ENCODE measurements at places on chromosomes 3 and 15.

- no peak for DNase-seq
Measured at GRCh38 chr15:29934251-29934650, 112.0 kb upstream of the TJP1 start.

GRCh38 chr3:130258532-130258952 lies 86.9 kb upstream of the COL6A5 start:
- no peak for DNase-seq

DNA sequence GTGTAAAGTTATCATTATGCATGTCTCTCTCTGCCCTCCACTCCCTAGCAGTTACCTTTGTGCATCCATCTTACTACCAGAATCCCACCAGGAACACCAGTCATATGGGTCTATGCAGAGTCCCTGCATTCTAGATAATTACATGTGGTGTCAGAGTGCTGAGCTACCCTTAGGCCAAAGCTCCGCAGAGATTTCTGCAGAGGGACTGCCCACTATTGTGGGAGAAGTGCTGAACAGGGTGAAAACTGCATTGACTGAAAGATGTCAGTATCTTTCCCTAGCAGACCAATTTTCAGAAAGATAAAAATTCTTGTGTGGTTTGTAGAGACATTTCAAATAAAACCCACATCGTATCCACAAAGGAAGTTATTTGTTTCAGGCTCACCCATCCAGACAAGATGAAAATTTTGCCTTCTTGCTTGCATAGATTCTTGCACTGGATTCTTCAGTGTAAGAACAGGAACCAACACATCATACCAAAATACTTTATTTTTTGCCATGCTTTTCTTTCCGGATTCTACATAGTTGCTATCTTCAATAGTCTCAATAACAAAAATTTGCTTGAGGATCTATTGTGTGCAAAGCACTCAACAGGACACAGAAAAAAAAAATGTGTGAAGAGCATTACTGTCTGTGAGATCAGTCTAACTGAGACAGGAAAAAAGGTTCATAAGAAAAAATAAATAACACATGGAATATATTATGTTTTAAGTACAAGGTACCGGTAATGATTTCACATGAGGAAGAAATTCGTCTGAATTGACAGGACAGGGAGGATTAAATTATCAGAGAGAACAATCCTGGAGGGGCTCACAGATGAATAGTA lies 32.0 kb upstream of the CCDC80 start:
- no peak for DNase-seq

GRCh38 chr15:65081758-65082157 lies 5.2 kb downstream of the KBTBD13 start:
- DNase-seq: no peak

GRCh38 chr3:62143843-62144450 lies 229.4 kb downstream of the FEZF2 start:
- no peak for DNase-seq

GRCh38 chr3:180416111-180416594 lies 185.8 kb upstream of the TTC14 start:
- DNase-seq: no peak

- no peak for DNase-seq
Measured at GRCh38 chr3:134477002-134477401, 8.8 kb downstream of the ANAPC13 start.

- peak; percentile 72 for DNase-seq
Measured at GRCh38 chr3:19934098-19934566, at the start of gene EFHB. EFHB (minus strand) TSS chr3:19934217; CDS start chr3:19934018, 199 bp downstream.

DNA sequence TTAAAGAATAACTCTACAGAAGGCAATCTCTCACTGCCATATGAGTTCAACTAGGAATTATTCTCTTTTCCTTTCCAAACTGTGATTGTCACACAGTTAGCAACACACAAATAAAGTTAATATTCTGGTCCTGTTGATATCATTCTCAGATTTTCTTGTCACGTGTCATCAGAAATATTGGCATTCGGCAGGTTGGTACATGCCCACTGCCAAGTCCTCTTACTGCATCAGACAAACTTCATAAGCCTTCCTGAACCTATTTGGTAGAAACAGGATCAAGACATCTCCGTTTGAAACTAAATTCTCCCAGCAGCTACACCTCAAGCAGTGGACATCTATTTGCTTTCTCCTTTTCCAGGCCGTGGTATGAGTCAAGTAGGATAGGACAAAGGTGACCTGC lies 177.9 kb upstream of the SOX2 start:
- DNase-seq: no peak

DNA sequence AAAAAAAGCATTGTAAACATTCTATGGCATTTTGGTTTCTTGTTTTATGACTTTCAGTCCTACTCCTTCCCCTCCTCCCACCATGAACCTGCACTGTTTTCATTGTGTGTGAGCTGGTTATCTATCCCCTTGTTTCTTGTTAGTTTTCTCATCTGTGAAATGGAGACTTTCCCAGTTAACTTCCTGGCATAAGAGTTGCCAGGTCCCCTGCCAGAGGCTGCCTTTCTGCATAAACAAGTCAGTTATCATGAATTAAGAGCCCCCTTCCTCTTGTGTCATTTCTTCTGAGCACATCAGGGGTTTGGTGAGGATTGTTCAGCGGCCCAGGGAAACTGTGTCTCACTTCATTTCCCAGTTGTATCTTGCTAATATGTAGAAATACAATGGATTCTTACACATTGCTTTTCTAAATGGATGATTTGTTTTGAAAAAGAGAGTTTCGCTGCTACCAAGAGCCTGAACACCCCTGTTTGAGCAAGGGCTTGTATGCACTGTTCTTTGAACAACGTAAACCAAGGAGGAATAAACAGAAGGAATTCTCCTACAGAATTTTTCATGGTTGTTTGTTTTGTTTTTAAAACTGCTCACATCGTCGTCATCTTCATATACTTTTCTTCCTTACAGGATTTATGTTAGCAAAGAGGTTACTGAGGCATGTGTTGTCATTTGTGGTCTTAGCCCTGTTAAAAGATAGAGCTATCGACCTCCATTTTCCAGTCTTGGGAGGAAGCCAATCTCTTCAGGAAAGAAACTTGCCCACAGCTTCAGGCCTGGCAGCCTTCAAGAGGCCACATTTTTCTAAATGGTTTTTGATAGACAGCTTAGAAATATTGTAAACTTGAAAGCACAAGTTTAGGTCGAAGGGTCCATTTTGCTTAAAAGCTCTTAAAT lies 144.6 kb upstream of the IL12A start:
- DNase-seq: no peak

GRCh38 chr3:194470615-194471014 lies 16.2 kb downstream of the ATP13A3 start:
- DNase-seq: no peak

- no peak for DNase-seq
Measured at GRCh38 chr15:75329571-75329970, 6.3 kb upstream of the COMMD4 start.

GRCh38 chr3:188269040-188269439 lies 115.1 kb downstream of the LPP start:
- DNase-seq: no peak

GRCh38 chr3:8538913-8539312 lies 37.3 kb downstream of the LMCD1 start:
- no peak for DNase-seq

DNA sequence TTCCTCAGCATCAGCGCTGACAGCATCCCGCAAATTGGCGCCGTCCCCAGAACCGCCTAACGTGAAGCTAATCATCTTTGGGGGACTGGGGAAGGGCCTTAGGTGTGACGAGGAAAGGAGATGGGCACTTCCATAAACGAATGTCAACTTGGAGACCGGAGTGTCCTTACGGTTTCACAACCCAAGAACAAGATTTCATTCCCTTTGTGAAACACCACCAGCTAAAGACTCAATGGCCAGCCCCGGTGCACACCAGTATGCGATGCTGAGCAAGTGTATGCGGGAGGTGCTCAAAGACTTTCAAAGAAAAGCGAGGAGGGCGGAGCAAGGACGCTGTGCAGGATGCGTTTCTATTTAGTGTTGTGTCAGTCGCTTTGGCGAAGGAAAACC lies 759 bp upstream of the TTBK2 start:
- DNase-seq: peak; percentile 27

- DNase-seq: no peak
Measured at GRCh38 chr3:31412832-31413231, 119.9 kb upstream of the STT3B start.

- DNase-seq: no peak
Measured at GRCh38 chr3:78420611-78421010, 1347.2 kb downstream of the ROBO1 start.

DNA sequence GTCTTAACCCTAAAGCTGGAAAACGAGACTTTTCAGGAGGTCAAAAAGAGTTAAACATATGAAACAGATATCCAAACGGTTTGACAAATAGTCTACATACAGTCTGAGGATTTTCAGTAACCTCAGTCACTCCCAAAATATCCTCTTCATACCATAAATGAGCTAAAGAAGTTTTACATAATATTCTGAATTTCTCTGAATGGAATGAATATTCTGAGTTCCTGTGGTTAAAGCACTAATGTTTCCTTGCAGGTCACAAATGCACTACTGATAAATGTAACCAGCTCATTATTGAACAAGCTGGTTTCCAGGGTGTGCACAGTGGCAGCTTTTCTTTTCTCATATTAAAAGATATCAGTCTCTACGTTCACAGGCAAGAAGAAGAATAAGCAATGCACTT lies 137.4 kb upstream of the POU1F1 start:
- no peak for DNase-seq

DNA sequence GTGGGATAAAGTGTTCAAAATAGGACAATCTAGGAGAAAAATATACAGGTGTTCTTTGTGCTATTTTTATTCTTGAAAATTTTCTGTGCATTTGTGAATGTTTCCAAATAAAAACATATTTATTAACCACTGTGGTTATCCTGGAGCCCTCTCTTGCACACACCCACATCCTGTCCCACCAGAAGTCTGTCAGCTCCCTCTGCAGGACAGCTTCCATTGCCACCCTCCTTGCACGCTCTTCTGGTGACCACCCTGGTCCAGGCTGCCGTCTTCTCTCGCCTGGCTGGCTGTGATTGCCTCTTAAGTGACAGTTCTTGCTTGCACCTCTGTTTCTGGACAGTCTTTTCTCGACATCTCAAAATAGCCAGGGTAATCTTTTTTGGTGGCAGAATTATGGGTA lies 394.0 kb downstream of the LRTM1 start:
- no peak for DNase-seq

DNA sequence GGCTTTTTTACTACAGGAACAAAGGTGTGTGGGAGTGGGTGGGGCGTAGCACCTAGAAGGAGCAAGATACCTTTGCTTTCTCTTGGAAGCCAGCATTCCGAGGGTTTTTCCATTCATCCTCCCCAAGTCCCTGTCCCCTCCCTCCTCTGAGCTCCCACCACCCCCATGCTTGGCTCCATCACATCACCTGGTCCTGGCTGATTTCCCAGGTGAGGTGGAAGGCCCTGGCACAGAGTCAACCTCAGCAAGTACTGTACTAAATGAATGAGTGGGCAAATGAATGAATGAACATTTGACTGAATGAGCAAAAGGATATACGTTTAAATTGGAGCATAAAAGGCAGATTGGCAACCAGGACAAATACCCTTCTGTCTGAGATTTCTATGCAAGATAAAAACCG lies 45.4 kb downstream of the DZIP1L start:
- DNase-seq: no peak

- no peak for DNase-seq
Measured at GRCh38 chr15:56492791-56493555, 28.0 kb upstream of the MNS1 start.

DNA sequence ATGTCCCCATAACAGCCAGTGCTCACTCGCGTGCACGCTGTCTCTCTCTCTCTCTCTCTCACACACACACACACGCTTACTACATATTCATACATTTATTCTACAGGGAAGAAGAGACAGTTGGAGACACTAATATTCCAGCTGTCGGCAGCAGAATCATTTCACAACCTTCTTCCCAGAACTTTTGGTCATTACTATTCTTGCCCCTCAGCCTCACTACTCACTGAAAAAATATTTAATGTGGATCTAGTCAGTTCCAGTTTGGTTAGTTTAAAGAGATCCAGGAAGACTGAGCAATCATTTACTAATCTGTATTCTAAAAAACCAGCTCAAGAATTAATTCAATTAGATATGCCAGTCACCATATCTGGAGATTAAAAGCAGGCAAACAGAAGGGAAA lies 394.9 kb downstream of the PTPRG start:
- DNase-seq: no peak

- no peak for DNase-seq
Measured at GRCh38 chr3:146581951-146582467, 23.1 kb downstream of the PLSCR5 start.

- DNase-seq: no peak
Measured at GRCh38 chr3:170470063-170471016, 51.7 kb downstream of the CLDN11 start.

- DNase-seq: no peak
Measured at GRCh38 chr3:20405744-20406143, 219.7 kb upstream of the SGO1 start.

DNA sequence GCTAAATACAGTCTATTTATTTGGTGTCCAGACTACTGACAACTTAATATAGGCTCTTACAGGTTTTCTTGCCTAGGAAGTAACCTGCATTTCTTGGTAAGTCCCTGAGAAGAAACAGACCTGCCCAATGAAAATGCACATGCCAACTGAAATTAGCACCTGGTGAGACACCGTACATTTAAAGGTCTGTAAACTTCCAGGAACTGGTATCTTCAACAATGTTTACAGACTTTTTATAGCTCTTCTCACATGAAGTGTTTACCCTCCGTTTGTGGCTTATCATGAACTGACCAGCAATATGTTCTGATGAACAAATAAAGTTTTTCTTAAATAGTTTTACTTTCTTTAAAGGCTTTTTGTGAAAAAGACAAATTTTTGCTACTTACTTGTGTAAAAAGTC lies 93.3 kb downstream of the PCCB start:
- DNase-seq: no peak

DNA sequence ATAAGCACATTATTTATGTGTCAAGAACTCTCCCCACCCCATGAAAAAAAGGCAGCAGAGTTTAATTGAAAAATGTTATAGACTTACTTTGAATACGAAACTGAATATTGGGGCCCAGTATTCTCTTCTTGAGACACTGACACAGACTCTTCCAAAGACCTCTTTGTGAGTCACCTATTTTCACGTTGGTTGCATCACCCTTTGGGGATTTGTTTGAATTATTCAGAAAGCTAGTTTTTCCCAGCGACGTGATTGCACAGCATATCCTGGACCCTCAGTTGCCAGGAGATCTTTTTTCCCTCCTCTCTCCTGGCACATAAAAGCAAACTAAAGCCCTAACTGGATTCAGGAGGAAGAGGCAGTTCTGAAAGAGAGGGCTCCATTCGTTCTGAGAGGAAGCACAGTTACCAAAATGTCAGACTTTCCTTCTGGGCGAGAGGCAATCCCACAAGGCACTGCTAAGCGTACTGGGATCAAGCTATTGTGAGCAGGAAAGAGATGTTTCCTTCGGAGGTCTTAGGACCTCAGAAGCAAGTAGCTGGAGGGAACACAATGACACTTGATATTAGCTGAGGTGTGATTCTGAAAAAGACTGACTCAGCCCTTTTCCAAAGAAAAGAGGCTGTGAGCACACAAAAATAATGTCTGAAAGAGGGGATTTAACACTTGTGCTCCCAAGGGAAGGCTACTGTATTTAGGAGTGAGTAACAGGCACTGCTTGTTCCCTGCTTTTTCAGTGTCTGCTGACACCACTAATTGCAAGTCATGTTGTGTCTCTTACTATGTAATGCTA lies 65.8 kb upstream of the CADPS start:
- no peak for DNase-seq
